ENCODE measurements at places on chromosomes 5 and 9.

DNA sequence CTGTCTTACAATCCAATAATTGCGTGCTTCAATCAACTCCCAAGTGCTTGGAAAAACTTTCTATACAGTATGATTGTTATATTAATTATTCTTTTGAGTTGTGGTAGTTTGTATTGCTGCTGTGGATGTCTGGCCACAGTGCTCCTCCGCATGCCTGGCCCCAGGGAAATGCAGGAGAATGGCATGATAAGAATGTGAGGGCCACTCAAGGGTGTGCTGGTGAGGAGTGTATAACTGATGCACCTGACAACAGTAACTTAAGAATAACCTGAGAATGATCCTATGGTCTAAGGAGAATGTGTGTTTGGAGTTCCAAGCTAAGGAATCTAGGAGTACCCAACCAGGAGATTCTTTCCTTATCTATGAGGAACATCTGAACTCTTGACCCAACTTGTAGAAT, 152.9 kb upstream of the APC start:
- no peak for DNase-seq

GRCh38 chr5:1294206-1294834, 548 bp downstream of the TERT start:
- DNase-seq, result no peak

GRCh38 chr5:166602271-166602670, 1689.2 kb upstream of the WWC1 start:
- no peak for DNase-seq

DNA sequence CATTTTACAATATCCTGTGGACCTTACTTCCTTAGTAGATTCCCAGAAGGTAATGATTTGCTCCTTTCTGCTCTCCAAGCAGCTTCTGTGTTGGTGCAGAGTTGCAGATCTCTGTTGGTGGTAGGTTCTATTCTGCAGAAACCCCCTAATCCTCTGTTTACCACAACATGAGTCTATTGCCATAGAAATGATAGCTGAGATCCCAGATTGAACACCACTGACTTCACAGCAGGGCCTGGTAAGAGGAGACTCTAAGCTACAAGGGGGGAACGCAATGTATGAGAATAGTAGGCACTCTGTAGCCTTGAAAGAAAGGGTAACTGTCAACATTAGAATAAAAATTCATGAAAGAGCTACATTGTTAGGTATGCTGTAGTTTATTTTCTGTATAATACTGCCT, 59.5 kb downstream of the MUSK start:
- no peak for DNase-seq

DNA sequence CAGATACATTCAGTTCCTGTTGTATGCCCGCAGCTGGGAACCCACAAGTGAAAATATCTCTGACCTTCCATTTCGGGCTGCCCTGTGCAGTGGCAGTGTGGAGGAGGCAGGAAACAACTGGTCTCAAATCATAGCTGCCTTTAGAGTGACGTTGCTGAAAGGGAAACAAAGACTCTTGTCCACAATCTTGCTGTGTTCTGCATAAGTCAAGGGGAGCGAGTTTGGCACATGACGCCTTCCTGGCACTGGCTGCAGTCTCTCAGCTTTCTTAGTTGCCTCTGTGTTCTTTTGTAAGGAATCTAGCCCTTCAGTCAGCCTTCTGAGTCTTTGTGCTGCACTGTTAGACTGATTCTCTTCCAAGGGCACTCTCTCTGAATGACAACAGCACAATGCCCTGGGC, 24.0 kb downstream of the ADAMTS16 start:
- no peak for DNase-seq

DNA sequence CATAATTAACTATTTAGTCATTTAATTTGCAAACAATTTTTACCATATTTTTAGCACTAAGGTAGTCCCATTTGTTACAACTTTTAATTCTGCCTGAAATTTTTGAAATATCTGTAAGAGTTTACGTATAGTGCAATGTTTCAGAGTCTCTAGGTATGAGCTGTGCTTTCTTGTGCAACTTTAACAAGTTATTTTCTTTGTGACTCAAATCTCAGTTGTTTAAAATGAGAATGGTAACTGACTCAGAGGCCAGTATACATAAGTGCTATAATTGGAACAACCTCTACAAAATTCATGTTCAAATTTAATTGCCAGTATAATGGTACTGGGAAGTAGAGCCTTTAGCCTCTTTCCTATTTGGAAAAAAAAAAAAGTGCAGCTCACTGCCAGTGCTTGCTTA, 14.2 kb upstream of the ZNF883 start:
- no peak for DNase-seq

DNA sequence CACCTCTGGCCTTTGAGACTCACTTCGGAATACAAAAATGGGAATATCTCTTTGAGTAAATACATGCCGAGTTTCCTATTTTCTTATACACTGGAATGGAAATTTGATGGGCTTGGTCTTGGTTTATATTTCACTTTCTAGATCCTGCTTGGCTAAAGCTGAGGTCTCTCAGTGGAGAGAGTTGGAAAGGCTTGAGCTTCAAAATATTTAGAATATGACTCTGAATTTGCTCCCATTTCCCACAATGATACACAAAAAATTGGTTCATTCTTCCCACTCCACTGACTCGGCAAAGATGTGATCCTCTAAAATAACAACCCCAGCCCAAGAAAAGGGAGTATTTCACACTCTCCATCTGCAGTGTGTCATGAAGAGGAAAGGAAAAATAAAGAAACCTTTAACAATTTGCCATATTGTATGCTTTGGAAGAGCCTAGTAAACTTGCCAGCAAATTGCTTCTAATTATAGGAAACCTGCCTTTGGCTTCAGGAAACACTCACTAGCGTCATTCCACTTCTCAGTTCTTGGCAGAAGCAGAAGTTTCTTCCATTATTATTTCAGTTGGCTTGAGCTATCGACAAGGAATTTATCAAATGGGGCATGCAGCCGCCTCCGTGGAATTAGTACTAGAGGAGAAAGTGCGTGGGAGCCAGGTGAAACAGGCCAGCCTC, 302.9 kb downstream of the NSG2 start:
- no peak for DNase-seq

DNA sequence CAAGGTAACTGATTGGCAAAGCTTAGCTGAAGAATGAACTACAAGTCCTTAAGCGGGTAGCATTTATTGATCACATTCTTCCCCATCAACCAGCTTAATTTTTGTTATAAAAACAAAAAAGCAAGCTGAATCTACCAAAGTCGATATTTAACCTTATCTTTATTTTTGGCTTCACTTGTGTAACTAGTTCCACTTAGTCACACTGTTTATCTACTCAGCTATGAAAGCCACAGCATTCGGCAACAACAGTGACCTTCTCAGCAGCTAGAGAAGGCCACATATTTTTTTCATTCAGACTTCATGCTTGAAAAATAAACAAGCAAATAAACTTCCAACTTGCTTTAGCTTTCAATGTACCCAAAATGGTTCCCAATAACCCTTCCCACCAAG, 69.4 kb downstream of the KLHL3 start:
- DNase-seq, result no peak

DNA sequence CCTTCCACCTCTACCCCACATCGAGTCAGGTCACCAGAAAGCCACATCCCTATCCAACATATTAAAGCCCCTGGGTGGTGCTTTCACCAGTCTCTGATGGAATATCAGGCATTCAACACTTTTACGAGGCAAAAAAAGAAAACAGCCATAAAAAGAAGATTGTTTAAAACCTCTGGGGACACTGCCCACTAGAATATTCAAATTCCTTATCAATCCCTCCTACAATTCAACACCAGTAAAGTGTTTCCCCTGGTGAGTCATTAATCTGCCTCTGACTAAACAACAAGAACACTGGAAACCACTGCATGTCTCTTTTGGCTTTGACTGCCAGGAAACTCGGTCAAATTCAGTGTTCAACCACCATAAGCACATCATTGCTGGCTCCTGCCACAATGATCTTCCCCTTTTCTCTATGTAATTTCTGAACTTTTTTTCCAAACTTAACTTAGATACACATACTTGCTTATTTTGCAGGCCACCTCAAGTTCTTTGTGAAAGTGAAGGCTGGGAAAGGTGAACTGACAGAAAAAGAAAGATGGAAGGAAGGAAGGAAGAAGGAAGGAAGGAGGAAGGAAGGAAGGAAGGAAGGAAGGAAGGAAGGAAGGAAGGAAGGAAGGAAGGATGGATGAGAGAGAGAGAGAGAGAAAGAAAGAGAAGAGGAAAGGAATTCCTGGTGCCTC, 105.3 kb downstream of the PAX5 start:
- no peak for DNase-seq

GRCh38 chr5:136276946-136277345, 84.0 kb upstream of the SMIM32 start:
- DNase-seq, result no peak

DNA sequence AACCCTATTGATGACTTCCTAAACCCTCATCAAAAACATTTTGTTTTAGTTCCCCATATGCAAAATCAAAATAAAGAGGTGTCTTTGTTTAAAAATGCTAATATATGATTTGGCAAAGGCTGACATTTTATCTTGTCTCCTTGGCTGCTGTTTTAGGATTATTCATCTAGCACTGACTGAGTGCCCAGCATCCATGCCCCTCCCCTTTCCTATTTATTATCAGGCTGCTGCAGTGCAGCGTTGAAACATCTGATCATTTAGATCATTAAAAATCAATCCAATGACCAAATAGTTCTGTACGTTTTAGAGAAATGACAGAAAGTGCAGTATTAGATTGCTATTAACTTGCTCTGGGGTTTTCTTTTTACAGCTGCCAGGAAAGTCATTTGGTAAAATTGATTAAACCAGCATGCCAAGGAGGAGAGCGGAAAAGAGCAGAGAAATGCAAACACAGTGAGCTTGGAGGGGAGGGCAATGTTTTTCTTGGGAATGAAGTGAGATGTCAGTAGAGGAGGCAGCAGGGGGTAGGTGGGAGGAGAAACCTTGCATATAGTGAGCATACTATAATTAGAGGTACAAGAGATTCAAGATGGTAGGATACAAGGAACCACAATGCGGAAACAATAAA, 286.3 kb downstream of the PDE4D start:
- DNase-seq, result no peak

DNA sequence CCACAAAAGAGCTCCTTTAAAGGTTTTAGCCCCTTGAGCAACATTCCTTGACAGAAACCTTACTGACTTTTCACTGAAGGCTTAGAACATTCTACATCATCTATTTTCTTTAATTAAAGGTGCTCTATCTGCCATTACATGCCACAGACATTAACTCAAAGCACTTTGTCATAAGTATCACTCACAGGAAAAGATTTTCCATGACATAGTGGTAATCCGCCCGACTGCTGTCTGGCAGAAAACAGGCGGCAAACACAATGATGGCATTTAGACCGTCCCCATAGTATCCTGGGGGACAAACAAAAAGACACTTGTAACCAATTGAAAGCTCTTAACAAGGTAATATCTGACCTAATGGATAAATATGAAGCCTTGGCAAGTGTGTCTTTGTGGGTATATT, 126.2 kb upstream of the PCA3 start:
- DNase-seq, result no peak

GRCh38 chr5:153770066-153770465, 268.6 kb downstream of the FAM114A2 start:
- DNase-seq, result no peak

DNA sequence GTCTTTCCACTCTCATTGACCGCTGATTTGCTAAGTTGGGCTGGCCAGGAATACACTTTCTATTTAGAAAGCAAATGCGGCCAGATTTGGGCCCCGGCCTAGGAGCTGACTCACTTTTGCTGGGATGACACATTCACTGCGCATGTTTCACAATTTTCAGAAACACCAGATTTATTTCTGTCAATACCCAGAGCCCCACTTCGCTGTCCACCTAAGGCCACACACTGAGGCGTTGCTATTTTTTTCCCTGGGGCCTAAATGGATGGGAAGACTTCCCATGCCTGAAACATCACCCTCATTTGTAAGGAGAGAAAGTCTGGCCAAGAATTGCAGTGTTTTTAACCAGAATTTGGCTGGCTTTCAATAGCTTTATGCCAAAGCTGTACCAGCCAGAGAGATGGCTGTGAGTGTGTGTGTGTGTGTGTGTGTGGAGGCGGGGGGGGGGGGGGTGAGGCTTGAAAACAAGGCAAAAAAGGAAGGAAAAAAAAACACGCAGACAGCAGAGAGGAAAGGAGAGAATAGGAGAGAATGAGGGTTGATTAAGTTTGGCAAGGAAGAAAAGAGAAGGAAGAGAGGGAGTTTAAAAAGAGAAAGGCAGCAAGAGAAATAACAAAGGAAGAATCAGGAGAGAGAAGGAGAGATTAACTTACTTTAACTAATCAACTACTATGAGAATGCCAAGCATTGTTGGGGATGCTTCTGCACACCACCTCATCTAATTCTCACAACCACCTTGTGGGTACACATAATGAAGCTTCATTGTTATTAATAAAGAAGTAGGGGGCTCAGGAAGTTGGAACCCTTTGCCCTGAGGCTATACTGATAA, 261.4 kb upstream of the KLF4 start:
- no peak for DNase-seq

DNA sequence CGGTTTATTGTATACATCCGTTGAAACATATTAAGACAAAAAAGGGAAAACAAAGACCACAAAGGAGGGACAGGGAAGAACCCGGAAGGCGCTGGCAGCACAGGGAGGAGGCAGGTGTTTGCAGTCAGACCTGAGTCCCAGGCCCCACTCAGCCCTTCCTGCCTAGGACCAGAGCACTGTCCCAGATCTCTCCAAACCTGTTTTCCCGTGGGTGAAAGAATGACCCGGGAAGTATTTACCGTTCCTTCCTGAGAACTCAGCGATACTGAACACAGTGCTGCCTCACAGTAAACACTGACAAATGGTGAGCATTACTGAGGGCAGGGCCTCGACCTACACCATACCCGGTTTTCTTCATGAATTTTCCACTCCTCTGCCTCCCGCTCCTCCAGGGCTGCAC, 1.2 kb downstream of the ABO start:
- no peak for DNase-seq

DNA sequence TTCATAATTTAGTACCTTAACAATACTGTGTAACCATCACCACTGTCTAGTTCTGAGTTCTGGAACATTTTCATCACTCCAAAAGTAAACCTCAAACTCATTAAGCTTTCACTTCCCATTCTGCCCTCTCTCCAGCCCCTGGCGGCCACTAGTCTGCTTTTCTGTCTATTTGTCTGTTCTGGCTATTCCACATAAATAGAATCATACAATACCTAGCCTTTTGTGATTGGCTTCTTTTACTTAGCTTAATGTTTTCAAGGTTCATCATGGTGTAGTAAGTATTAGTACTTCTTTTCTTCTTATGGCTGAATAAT, 138.7 kb downstream of the RAPGEF6 start:
- no peak for DNase-seq

- DNase-seq, result no peak
Measured at GRCh38 chr9:112868461-112868860, 22.2 kb downstream of the SLC46A2 start.

GRCh38 chr5:87661784-87662566, 249.2 kb upstream of the CCNH start:
- no peak for DNase-seq

- no peak for DNase-seq
Measured at GRCh38 chr5:6496207-6496584, 47.5 kb downstream of the UBE2QL1 start.

GRCh38 chr5:8633696-8634095, 764.7 kb downstream of the MTRR start:
- DNase-seq, result no peak
